ENCODE measurements at places on chromosomes 2 and 18. TPM values are rescaled to one million over a fixed set of nuclear protein-coding genes. Genes with fewer than 3 reads are reported as not detected.

GRCh38 chr2:64838817-64839216, 150.4 kb upstream of the SLC1A4 start:
- H3K27me3 ChIP-seq: peaks cover under 1% of the 10 kb centered on the region
- H3K4me1 ChIP-seq: peaks cover 21% of the 10 kb centered on the region
- H3K36me3 ChIP-seq: no peaks in the 10 kb centered on the region
- DNase-seq: no peak
- H3K27ac ChIP-seq: no peak overlapping the region

DNA sequence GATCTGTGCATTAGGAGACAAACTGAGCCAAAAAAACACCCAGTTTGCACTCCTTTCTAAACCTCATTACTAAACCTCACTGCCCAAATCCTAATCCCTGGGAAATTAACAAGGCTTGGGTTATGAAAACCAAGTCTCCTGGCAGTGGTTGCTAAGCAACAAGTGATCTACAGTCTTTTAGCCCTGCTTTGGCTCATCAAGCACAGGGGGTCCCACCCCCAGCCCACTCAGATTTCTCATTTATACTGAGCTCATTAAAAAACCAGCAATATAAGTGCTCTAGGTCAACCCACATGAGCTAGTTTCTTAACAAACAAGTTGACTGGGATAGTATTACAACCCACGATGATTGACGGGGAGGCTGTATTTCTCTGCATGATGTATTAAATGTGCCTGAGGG, 18.4 kb downstream of the DNER start:
- H3K36me3 ChIP-seq: no peaks in the 10 kb centered on the region
- H3K27me3 ChIP-seq: no peaks in the 10 kb centered on the region
- no peak for DNase-seq
- H3K4me1 ChIP-seq: no peaks in the 10 kb centered on the region

Gene PDE1A
- total RNA-seq: 3.6 TPM

Gene SMYD1
- 0.87 TPM for total RNA-seq

DNA sequence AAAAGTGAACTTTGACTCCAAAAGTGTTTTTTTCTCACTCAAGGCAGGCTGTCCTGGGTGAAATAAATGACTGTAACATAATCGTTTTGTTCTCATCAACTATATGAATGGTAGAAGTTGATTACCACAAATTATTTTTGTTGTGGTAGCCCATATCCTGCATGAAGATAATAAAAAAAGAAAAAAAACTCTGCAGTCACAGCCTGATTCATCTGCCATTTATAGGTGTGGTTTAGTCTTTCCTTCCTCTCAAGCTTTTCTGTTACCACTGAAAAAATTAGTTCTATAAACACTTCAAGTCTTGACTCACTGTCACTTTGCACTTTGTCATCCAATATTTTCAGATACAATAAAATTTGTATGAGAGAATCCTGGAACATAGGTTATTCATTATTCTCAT, 522.0 kb downstream of the PLCL1 start:
- no peak for DNase-seq
- no peaks in the 10 kb centered on the region for H3K4me1 ChIP-seq
- no peak overlapping the region for H3K4me3 ChIP-seq
- H3K27me3 ChIP-seq: peaks cover 7% of the 10 kb centered on the region
- no peaks in the 10 kb centered on the region for H3K36me3 ChIP-seq

GRCh38 chr2:26469092-26469710, 8.7 kb downstream of the OTOF start:
- H3K27ac ChIP-seq: no peak overlapping the region
- H3K4me3 ChIP-seq: no peak overlapping the region
- H3K36me3 ChIP-seq: no peaks in the 10 kb centered on the region

GRCh38 chr2:231884438-231885140, 41.6 kb downstream of the NPPC start:
- H3K4me3 ChIP-seq: no peak overlapping the region
- H3K27me3 ChIP-seq: peaks cover 35% of the 10 kb centered on the region
- peaks cover 25% of the 10 kb centered on the region for H3K4me1 ChIP-seq
- DNase-seq: no peak
- H3K27ac ChIP-seq: no peak overlapping the region

Gene CASP10
- 1.6 TPM for total RNA-seq

DNA sequence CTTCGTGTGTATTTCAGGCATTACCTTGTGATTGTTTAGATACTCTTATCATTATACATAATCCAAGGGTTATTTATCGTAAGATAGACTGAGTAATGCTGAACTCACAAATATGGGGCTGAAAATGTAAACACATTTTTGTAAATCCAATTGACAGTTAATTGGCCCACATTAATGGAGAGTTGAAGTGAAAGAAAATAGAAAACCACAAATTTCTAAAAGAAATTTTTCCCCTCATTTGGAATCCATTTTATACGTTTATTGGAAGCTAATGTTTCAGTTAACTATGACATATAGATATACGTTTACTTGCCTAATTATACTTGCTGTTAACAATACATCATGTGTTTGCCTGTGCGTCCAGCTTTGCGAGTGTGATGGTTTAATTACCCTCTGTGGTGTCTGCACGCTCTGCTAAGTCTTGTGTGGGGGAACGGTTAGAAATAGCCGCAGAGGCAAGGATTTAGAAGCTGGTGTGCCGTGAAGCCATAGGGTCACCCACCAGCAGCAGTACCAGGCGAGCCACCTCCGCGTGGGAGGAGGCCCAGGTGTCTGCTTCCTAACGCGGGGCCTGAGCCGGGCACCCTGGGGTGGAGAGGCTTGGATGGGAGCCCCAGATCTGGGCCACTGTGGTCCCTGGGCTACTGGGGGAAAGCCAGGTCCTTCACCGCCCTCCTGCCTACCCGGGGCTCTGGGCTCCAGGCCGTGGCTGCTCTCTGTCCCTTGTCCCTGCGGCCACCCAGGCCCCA, 38.0 kb downstream of the TSHZ1 start:
- peaks cover 63% of the 10 kb centered on the region for H3K4me1 ChIP-seq
- no peaks in the 10 kb centered on the region for H3K36me3 ChIP-seq
- no peak for DNase-seq
- H3K27me3 ChIP-seq: no peaks in the 10 kb centered on the region
- H3K27ac ChIP-seq: peak overlapping the region; percentile 27
- H3K4me3 ChIP-seq: peak overlapping the region; percentile 71

Measured in type B pancreatic cell (in vitro differentiated cells).